CD4-positive, alpha-beta T cell treated with Interferon gamma for 1 hour (primary cell): ENCODE measurements at places on chromosomes 16 and 17.

- no peak for DNase-seq
Measured at GRCh38 chr17:19298569-19299213, 61.5 kb downstream of the EPN2 start.

DNA sequence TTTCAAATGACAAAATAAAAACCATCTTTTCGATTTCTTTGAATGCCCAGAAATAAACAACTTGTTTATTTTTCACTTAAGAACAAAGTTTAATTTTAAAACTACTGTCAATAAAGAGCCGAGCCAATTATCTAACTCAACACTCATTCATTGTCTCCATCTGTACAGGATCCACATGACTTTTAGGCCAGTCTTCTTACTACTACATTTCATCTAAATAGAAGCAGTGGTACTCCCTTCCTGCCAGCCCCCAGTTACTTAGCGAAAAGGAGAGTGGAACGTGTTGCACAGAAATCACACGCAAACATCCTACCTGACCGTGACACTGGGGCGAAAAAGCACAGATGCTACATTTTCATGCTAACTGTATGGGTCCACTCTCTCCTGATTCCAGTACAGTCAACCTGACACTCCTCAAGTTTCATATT lies 1.2 kb downstream of the GNA13 start:
- no peak for DNase-seq

DNA sequence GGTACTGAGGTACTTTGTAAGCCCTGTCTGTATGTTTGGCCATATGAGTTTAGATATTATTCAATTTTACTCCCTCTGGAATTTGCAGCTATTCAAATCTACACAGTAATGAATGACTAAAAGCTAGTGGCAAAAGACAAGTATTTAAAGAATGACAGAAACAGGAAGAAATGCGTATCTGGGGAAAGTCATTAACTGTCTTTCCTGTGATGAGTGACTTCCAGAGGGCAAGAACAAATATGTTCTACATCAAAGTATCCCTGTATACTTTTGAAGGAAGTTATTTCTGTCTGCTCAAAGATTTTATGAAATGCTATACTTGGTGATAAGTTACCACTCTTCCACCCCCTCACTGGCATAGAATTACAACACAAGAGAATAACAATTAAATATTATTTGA lies 489.3 kb upstream of the SOX9 start:
- DNase-seq = no peak

- peak; percentile 51 for DNase-seq
Measured at GRCh38 chr16:23435500-23435899, 17.5 kb downstream of the COG7 start.

DNA sequence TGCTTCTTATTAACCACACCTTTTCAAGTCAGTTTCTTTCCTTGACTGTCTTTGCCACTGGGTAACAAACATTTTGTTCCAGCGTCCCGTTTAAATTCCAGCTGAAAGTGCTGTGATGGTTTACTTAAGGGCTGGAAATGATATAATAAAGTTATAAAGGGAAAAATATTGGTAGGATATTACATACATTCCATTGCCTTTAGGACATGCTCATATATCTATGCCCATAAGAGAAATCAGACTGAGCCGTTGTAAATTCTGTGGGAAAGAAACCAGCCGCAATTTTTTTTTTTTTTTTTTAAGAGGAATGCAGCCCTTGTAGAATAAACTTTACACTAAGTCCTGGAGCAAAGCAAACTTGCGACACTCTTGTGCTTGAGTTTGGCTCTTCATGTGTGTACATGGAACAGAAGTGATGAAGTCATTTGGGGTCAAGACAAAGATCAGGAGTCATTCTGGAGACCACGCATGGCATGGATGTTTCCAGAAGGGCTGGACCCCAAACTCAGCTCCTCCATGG lies 210.9 kb downstream of the XYLT1 start:
- no peak for DNase-seq

DNA sequence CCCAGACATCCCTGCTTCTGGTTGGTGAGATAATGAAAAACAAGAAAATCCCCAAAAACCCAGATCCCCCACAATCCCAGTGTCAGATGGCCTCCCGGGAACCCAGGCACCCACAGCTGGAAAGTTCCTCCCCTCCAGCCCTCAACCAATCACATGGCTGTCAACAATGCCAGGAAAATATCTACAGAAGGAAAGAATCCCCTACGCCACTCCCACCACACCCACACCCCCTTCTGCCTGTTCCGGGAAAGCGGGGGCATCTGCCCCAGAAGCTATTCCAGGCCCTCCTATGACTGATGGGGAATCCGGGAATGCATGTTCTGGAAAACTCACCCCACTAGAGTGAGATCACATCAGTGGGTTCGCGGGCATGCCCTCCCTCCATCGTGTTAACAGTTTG lies 1.8 kb downstream of the TMEM95 start:
- DNase-seq = no peak

- DNase-seq = no peak
Measured at GRCh38 chr17:3544365-3544764, 13.2 kb downstream of the TRPV3 start.

GRCh38 chr17:56594320-56595107 lies 1.0 kb downstream of the NOG start:
- peak; percentile 10 for DNase-seq

DNA sequence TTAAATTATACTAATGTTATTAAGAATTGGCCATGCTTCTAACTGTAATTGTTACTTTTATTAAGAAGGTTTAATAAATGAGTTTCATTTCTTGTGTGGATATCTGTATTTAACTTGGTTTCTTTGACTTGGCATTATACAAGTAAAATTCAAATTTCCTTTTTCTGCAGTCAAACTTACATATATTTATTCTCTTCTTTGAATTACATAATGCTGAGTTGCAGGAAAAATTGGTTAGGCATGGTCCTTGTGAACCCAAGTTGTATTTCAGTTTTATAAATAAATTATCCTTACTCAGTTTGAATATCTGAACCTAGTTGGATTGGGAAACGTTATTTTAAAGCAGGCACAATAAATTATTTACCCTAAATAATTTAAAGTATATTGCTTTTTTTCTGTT lies 54.8 kb downstream of the NLK start:
- no peak for DNase-seq

DNA sequence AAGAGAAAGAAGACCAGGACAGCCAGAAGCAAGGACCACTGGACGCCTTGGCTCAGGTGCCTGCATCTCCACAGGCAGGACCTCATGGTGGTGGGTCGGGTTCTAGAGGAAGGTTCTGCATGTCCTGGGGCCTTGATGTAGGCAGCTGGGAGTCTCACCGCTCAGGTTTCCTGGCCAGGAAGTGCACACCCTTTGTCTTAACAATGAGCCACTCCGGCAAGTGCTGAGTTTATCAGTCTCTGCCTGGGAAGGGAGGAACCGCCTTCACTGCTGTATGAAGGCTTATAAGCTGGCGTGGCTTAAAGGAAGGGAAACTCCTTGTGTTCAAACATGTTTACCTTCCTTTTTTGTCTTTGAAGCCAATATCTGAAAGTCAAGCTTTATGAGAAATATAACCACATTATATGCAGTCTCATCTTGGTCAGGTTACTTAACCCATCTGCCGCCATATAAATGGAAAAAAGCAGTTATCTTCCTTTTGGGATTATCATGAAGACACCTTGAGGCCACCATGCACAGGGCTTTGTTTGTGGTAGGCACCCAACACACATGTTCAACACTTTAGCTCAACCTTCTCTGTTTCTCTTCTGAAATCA lies at the start of gene ST6GALNAC1:
ST6GALNAC1 (minus strand) TSS at position 205 of the 596 bp plus-strand sequence; CDS start at position 86, 119 bp downstream.
- DNase-seq = no peak

GRCh38 chr16:74078511-74079231 lies 217.9 kb upstream of the PSMD7 start:
- no peak for DNase-seq

DNA sequence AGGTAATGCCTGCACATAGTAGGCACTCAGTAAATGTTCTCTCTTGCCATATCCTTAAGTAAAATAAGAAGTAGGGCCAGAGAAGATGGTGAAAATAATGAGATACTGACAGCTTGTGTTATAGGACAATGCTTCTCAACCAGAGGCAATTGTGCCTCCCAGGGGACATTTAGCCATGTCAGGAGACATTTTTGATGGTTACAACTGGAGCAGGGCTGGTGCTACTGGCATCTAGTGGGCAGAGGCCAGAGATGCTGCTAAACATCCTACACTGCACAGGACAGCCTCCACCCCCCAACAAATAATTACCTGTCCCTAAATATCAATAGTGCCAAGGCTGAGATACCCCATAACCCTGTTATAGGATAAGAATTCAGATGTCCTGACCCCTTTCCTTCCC lies 1.7 kb downstream of the RAD51D start:
- peak; percentile 22 for DNase-seq

DNA sequence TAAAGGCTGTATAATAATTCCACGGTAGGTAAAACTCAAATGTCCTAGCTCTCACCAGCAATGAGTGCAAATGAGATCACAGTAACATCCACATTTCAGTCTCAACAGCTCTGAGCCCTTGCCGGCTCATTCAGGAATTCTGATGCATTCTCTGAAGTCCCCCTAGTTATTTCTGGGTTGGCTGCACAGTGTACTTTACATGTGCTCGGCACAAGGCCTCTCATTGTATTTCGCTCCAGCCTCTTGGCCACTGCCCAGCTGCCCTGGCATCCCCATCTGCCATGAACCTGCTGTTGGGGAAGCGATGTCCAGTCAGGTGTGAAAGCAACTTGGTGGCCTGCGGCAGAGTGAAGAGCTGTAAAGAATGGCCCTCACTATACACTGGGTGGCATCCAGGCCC lies 14.3 kb downstream of the PRCD start:
- no peak for DNase-seq

- no peak for DNase-seq
Measured at GRCh38 chr17:43383372-43383771, 15.4 kb upstream of the ARL4D start.

- no peak for DNase-seq
Measured at GRCh38 chr16:63690961-63691360, 1430.9 kb downstream of the CDH11 start.

- DNase-seq = no peak
Measured at GRCh38 chr17:1041746-1042145, 44.8 kb downstream of the TIMM22 start.

- no peak for DNase-seq
Measured at GRCh38 chr17:38469875-38470274, 41.6 kb downstream of the ARHGAP23 start.

DNA sequence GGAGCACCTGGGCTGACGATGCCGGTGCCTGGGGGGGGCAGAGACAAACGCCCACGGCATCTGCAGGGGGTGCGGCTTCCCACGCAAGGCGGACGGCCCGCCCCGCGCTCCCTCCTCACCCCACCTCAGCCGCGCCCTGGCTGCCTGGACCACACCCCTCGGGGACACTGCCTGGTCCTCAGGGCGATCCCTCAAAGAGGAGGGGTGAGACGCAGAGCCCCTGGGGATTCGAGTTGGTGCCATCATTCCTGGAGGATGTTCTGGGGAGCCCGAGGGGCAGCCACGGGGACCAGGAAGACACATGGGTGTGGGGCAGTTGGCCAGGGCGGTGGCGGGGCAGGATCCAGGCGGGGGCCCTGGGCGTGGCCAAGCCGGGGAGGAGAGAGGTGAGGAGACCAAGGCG lies 3.9 kb downstream of the IGFALS start:
- no peak for DNase-seq

GRCh38 chr17:35588196-35588920 lies 1.2 kb downstream of the AP2B1 start:
- DNase-seq = no peak

DNA sequence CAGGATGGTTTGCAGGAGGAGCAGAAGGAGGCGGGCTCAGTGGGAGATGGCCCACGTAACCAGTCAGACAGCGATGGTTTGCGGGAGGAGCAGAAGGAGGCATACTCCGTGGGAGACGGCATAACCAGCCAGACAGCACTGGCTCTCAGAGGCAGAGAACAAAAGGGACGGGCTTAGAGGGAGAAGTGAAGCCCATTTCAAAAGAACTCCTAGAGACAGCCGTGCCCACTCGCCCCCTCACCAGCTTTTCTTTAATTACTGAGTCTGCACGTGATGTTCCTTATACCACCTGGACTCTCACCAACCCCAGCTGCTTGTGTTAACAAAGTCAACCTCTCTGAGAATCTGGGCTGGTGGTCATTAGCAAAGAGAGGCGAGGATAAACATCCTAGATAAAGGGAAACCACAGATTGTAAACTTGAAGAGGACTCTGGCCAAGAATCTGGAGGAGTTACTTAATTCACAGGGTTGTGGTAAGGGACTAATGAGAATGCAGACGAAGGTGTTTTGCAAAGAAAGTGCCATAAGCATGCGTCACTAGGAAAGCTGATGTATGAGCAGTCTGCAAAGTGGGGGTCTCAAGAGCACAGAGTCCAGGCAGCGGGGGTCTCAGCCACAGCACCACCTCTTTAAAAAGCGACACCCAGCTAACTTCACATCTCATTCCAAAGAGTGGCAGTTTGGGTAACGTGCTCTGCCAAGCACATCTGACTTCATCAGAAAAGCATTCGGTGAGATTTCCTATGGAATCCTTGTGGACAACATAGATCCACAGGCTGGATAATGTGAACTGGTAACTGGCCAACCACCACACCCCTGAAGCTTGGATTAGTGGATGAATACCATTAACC lies 51.7 kb downstream of the NXN start:
- DNase-seq = no peak

DNA sequence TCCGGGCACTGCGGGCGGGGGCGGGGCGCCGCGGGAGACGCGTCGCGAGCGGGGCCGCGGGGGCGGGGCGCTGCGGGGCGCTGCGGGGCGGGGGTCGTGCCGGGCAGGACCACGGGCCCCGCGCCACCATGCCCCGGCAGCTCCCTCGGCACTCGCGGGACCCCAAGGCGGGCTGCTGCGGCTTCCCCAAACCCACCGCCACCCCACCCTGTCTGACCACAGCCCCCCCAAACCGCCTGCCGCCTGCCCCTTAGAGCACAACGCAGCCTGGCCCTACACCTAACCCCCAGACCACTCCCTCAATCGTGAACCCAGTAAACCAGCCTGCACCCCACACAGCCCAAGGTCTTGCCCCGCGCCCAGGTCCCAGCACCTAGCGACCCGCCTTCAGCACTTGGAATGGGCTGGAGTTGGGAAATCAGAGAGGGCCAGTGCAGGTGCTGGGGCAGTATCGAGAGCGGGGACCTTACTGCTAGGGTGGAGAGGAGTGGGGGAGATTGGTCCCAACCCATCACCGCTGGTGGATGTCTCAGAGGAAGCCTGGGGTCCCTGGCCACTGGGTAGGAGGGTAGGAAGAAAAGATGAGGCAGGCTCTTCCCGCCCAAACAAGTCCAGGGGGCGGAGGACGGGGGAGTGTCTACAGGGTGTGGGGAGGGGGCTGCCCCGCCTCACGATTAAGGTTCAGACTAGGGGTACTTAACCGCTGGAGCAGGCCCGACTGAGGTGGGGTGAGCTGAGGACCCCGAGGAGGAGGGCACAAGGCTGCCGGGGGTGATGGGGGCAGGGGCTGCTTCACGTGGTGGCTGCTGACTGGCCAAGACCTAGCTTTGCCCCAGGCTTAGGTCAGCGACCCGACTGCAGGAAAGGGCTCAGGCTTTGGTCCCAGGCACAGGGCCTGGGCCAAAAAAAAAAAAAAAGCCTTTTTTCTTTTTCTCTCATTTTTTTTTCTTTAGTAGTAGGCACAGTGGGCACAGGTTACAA lies 539 bp upstream of the VAMP2 start:
- no peak for DNase-seq
